ENCODE measurements at places on chromosomes 7 and 10.
A peak's percentile ranks its signal among the peaks of the same experiment; 100 is the strongest.

DNA sequence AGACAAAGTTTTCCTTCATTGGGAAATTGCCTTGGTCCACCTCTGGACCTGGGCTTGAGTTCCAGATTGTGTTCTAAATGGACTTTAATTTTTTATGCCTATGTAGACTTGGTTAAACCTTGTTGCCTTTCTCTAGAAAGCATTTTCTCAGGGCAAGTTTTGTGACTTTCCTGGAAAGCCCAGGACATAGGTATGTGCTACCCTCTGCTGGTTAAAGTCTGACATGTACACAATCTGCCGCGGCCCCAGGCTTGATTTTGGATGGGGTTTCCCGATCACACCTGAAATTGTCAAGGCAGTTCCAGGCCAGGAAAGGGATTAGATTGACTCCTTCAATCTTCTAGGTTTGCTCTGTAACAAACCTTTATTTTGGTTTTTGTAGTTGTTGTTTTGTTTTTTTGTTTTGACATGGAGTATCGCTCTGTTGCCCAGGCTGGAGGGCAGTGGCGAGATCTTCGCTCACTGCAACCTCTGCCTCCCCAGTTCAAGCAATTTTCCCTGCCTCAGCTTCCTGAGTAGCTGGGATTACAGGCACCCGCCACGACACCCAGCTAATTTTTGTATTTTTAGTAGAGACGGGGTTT is 14.1 kb upstream of the AKR1B10 start:
- peak; percentile 25 for DNase-seq

- DNase-seq = no peak
Measured at GRCh38 chr10:95588025-95588424, 26.9 kb upstream of the SORBS1 start.

- no peak for DNase-seq
Measured at GRCh38 chr7:30896036-30896435, 15.6 kb upstream of the AQP1 start.

- DNase-seq = no peak
Measured at GRCh38 chr7:49885593-49886285, 112.3 kb downstream of the VWC2 start.

GRCh38 chr7:70893971-70894715 is 237.8 kb upstream of the GALNT17 start:
- no peak for DNase-seq

DNA sequence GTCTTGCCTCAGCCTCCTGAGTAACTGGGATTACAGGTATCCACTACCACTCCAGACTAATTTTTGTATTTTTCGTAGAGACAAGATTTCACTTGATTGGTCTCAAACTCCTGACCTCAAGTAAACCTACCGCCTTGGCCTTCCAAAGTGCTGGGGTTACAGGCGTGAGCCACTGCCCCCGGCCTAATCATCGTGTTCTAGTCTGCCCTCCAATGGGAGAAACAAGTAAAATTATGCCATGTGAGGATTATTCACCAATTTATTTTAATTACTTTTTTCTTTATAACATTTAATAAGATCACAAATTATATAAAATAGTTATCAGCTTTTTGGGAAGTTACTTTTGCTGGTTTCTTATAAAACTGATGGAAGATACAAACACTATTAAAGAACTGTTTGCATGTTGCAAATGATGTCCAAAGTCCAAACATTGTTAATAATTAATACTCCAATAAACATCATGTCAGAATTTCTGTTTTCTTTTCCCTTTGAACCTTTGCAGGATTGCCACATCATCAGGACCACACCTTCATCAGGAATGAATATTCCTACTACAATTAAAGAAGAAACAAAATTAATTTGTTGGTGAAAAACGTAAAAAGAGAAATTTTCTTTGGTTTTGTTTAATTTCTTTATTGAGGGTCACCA is 786 bp upstream of the AKR1C4 start:
- DNase-seq = no peak

GRCh38 chr7:21999896-22000295 is 54.2 kb upstream of the CDCA7L start:
- DNase-seq = no peak

GRCh38 chr10:50512743-50513416 is 110.9 kb downstream of the SGMS1 start:
- DNase-seq = peak; percentile 30

DNA sequence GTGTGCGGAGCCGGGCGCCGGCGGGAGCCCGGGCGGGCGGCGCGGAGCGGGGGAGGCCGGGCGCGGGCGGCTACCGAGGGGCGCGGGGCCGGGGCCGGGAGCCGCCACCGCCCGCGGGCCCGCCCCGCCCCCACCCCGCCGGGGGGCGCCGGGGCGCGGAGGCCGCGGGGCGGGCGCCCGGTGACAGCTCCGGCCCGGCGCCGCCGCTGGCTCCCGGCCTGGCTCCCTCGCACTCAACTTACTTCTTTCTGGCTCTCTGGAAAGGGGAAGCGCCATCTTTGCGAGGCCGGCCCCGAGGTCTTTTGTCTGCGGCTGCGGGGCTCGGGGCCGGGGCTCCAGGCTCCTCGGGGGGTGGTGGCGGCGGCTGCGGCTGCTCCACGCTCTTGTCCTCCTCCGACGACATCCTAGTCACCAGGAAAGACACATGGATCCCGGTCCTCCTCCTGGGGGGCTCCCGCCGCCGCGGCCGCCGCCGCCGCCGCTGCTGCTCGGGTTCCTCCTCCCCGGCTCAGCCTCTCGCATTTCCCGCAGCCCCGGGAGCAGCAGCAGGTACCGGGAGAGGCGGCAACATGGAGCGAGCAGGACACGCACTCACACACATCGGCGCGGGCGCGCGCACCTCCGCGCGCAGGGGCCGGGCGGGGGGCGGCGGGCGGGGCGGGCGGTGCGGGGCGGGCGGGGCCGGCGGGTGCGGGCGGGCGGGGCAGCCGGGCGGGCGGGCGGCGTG is at the start of gene KMT2C:
Gene KMT2C, minus strand, starts transcription at position 620 of the 727 bp plus-strand sequence. Its CDS starts 217 bp downstream, at position 403.
- peak; percentile 45 for DNase-seq

- no peak for DNase-seq
Measured at GRCh38 chr7:150814328-150815001, 13.9 kb downstream of the TMEM176A start.

DNA sequence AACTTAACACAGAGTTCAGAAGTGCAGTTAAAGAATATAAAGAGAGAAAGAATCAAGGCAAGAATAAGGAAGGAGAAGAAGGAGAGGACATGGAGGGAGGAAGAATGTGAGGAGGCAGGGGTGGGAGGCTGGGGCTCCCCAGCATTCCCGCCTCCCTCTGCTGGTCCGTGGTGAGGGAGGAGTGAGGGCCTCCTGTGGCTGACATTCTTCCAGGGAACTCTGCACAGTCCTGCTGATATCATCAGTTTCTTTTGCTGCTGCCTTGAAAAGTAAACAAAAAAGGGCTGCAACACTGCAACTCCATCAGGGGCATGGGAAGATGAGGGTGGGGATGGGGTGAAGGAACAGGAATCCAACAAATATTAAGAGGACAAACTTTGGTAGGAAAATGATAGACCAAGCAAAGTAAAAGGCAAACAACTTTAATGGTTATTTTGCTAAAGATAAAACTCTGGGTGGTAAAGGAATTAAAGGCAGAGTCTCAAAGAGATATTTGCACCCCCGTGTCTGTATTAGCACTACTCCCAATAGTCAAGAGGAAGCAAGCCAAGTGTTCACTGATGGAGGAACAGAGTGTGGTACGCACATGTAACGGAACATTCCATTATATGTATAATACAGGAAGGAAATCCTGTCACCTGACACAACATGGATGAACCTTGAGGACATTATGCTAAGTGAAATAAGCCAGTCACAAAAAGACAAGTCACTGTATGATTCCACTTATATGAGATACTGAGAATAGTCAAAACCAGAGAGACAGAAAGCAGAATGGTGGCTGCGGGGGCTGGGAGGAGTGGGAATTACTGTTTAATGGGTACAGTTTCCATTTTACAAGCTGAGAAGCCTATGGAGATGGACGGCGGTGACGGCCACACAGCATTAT is 8.0 kb upstream of the SPOCK2 start:
- DNase-seq = peak; percentile 46

- no peak for DNase-seq
Measured at GRCh38 chr7:155836216-155837125, 24.2 kb upstream of the SHH start.

DNA sequence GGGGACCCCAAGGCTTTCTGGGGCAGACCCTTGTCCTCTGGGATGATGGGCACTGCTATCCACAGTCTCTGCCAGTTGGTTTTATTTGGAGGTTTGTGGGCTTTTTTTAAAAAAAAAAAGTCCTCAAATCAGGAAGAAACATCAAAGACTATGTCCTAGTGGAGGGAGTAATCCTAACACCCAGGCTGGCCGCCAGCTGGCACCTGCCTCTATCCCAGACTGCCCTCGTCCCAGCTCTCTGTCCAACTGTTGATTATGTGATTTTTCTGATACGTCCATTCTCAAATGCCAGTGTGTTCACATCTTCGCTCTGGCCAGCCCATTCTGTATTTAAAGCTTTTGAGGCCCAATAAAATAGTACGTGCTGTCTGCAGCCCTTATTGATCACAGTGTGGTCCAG is 61.0 kb upstream of the LRRC4 start:
- DNase-seq = no peak

GRCh38 chr7:5396999-5397663 is 26.5 kb downstream of the TNRC18 start:
- DNase-seq = peak; percentile 84

GRCh38 chr7:823649-824048 is 8.6 kb upstream of the SUN1 start:
- DNase-seq = no peak

DNA sequence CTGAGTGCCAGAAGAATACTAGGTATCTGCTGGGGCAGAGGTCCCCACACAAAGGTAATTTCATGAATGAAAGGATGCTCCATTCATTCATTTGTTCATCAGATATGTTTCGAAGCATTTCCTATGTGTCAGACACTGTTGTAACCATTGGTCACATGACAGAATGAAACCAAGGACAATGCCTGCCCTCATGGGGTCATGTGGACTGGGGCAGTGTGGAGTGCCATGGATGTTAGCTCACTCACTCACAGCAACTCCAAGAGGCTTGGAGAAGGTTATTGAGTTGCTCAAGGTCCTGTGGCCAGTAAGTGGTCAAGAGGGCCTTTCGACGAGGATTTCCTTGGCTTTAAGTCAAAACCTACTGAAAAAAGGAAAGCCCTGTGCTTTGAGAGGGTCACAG is 223.5 kb downstream of the ARHGAP12 start:
- no peak for DNase-seq

DNA sequence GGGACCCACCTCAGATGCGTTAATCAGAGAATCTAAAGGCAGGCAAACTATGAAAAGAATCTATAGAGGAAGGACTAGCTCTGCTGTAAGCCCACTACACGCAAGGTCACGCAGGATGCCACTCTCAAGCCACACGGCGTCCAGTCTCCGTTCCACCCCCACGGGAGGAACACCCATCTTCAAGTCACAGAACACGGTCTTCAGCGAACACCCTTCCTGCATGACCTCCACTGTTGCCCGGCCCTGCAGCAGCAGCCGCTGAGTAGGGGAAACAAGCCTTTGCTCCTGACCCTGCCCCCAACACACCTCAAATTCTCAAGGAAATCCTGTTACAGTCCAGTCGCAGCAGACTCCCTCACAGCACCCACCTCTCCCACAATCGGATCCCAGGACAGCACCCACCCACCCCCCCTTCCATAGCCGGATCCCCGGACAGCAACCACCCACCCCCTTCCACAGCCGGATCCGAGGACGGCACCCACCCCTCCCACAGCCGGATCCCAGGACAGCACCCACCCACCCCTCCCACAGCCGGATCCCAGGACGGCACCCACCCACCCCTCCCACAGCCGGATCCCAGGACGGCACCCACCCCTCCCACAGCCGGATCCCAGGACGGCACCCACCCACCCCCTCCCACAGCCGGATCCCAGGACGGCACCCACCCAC is 133.7 kb downstream of the DIP2C start:
- DNase-seq = no peak

- DNase-seq = no peak
Measured at GRCh38 chr7:36265680-36266079, 112.6 kb downstream of the EEPD1 start.

- DNase-seq = no peak
Measured at GRCh38 chr10:58086763-58087150, 180.9 kb downstream of the IPMK start.

- no peak for DNase-seq
Measured at GRCh38 chr7:108613147-108613948, 43.7 kb downstream of the DNAJB9 start.

GRCh38 chr7:2054927-2055326 is 177.8 kb downstream of the MAD1L1 start:
- no peak for DNase-seq

DNA sequence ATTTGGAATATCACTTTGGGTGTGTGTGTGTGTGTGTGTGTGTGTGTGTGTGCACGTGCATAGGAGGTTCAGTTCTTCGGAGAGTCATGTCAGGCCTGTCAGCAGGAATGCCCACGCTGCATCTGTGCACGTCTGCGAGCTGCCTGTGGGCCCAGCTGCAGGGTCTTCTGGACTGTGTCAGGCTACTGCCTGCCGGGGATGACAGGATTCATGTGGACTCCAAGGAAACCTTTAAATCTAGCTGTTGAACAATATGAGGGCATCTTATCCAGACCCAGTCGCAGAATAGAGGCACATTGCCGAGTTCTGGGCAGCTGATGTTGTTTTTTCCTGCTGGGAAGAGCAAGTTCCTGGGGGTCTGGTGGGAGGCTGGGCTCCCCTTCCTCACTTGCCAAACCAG is 19.0 kb downstream of the AQP1 start:
- DNase-seq = no peak

- no peak for DNase-seq
Measured at GRCh38 chr10:32205670-32206069, 141.3 kb downstream of the EPC1 start.

GRCh38 chr10:108956149-108956548 is 967.2 kb downstream of the XPNPEP1 start:
- DNase-seq = no peak

DNA sequence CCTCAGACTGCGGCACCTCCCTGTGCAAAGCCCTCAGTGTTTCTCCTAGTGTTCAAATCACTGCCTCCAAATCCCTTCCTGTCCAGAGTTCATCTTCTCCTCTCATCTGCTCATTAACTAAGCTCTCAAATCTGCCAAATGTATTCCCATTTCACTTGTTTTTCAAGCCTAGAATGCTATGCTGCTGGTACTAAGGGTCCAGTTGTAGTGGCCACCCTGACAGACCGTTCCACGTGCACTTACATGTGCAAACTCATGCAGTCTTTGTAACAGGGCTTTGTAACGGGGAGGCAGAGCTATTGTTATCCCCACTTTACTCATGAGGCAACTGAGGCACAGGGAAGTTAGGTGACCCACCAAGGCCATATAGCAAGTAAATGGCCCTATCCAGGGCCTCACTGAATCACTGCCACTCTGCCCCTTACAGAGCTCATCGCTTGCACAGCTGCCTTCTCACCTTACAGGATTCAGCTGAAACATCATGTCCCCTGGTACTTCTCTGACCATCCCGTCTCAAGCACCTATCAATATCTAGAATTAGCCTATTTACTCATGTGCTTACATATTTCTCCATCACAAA is 153.0 kb upstream of the PDE1C start:
- no peak for DNase-seq

GRCh38 chr10:71873582-71874211 is 22.6 kb upstream of the PSAP start:
- DNase-seq = no peak

DNA sequence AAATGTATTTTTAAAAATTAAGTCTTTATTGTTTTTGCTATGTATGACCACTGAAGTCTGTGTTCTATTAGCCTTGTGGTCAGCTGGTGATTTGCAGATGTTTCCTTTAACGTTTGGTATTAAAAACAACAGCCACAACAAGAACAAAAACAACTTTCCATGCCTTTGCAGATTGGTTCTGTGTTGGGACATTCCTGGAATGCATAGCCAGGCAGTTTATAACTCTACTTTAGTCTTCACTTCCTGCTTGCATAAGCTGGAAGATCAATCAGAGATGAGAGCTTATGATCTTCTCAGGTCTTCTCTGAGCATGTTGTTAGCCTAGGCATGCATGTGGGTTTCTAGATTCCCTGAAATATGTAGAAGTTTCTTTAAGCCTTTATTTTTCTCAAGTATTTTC is 58.9 kb upstream of the SEMA3C start:
- no peak for DNase-seq

Data from stimulated activated CD4-positive, alpha-beta T cell treated with anti-CD3 and anti-CD28 coated beads, Interleukin-4, amount 100 ng/mL, for 24 hours (primary cell).